CD4-positive, alpha-beta T cell treated with Interferon alpha-2 for 1 hour (primary cell): ENCODE measurements at places on chromosomes 3 and 15.

GRCh38 chr3:17583530-17583929, 158.9 kb downstream of the TBC1D5 start:
- DNase-seq = no peak

DNA sequence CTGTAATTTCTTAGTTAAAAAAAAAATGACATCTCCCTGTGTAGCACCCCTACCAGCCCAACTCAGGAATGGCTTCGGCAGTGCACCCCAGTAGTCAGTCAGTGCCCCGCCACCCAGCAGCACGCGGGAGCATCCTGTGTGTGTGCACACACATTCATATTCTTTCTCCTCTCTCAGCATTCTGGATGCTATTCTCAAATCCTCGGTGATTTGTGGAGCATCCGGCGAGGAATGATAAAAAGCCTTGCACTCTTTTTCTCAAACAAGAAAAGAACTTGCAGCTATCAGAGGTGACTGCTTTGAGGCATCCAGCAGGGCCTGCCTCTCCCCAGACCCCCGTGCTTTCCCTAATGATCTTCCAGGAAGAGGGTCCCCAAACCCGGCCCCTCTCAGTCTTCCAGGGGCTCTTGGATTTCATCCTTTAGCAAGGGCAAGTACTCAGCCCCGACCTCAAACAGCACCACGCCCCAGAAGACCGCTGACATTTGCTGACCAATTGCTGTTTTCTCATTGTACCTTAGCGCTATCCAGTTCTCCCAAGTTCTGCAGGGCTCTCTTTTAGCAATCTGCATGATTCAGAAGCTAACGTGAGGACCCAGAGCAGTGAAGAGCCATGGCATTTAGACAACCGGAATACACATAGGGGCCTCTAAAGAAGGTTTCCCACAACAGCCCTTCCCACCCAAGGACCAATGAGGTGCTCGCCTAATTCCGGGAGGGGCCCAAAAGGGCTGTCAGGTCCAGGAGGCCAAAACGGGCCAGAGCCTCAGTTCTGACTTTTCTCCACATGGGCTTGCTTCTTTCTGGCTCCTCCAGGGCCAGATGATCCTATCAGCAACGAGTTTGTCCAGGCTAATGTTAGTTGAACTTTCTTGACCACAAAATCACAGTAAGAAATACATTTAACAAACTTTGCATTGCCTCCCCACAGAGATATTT, 72.2 kb downstream of the FAM174B start:
- no peak for DNase-seq

DNA sequence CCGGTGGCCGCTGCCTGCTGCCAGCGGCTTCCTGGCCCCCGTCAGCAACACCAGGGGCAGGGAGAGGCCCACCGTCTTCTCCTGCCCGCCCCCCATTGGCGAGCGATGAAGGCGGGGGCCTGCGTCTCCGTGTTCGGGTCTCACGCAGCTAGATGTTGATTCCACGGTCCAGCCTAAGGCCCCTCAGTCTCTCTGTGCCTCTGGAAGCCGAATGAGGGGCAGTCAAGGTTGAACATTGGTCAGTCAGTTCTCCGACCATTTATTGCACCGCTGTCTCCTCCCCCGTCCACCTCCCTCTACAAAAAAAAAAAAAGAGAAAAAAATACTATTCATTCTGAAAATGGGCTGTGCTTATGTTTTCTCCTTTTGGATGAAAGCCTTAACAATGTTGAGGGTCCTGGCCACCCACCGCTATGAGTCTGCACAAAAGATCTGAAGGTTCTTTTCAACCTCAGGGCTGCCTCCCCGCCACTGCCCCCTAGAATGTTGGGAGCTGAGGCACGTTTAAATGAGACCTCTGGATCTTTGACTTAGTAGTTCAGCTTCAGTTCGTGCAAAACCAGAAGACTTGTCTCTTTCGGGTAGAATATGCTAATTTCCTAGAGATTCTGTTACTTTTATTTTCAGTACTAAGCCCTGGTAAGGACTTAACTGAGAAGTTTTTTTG, 736 bp downstream of the IREB2 start:
- DNase-seq = no peak

GRCh38 chr3:5292512-5292911, 105.0 kb downstream of the EDEM1 start:
- DNase-seq = no peak

GRCh38 chr3:31851278-31851677, 129.8 kb downstream of the OSBPL10 start:
- DNase-seq = no peak

- DNase-seq = no peak
Measured at GRCh38 chr3:161175506-161175905, 45.6 kb upstream of the NMD3 start.

DNA sequence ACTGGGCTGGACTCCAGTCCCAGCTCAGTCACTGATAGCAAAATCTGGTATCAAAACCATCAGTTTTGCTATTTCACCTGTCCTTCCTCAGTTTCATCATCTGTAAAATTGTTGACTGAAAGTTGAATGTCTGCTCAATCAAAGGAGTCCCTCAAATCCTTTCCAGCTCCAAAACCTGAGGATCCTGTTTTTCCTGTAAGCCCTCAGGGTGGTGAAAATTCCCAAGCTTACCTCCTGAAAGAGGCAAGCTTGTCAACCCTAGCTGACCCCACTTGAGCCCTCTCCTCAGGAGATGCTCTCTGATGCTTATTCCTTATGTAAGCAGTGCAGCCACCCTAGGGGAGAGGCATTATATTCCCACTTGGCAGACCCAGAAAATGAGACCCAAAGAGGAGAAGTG, 82.6 kb downstream of the HMG20A start:
- DNase-seq = no peak

GRCh38 chr3:152291238-152291637, 22.5 kb downstream of the MBNL1 start:
- no peak for DNase-seq

DNA sequence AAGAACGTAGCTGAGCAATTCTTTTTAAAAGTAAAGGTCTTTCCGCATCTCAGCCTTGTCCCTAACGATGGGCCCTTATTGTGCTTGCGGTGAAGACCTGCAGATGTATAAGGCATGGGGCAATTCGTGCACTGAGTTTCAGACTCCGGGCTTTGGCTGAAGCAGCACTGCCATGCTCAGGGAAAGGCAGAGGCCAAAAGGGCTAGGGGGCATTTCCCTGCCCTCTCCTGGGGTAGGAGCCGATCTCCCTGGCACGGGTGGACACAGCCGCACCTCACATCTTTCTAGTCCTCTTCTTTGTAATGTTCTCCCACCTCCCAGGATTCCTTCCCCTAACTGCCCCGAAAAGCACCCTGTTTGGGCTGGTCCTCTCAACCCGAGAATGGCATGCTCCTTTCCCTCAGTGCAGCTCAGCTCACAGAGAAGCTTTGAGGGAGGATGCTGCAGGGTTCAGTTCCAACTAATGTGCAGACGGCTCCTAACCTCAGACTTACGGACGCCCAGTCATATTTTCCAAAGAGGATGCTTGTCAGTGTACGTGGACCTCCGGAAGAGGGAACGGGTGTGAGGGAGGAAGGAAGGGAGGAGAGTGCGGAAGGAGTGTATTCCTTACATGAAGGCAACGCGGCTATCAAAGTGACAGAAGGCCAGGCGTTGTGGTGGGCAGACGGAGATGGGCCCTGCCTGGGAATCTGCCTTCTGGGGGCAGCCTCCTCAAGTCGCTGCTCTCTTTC, 61.2 kb downstream of the SYNM start:
- DNase-seq = no peak

DNA sequence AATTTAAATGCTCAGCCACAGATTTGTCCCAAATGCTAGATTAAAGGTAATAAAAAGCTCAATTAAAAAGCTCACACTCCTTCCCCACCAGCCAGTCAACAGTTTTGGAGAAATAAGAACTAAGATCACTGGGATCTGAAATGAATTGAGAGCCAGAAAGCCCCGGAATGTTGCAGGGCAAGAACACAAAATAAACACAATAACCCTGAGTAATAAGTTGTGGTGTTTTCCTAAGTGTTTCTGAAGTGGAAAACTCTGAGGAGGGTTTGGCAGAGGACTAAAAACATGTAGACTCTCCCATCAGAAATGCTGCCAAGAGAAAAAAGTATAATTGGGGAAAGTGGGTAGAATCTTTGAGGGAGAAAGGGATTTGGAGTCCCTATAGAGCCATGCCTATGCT, 127.8 kb downstream of the ABI3BP start:
- no peak for DNase-seq

GRCh38 chr15:95025924-95026728, 794.8 kb downstream of the MCTP2 start:
- DNase-seq = no peak

GRCh38 chr3:65685621-65686235, 353.0 kb downstream of the MAGI1 start:
- DNase-seq = no peak

- no peak for DNase-seq
Measured at GRCh38 chr3:184565421-184566211, 4.0 kb downstream of the EPHB3 start.

- DNase-seq = no peak
Measured at GRCh38 chr15:85131915-85132314, 150.3 kb downstream of the PDE8A start.

GRCh38 chr15:100653608-100654007, 51.2 kb downstream of the ASB7 start:
- no peak for DNase-seq
